ENCODE measurements at places on chromosomes 3 and 15. TPM values are rescaled to one million over a fixed set of nuclear protein-coding genes. Genes with fewer than 3 reads are reported as not detected.

CCK gene
- not detected for total RNA-seq

GRCh38 chr3:170301405-170301804 lies 56.1 kb upstream of the SKIL start:
- DNase-seq = no peak

MCF2L2 gene
- total RNA-seq = 1.5 TPM

GRCh38 chr3:94291686-94292085 lies 228.8 kb downstream of the NSUN3 start:
- DNase-seq = no peak

DNA sequence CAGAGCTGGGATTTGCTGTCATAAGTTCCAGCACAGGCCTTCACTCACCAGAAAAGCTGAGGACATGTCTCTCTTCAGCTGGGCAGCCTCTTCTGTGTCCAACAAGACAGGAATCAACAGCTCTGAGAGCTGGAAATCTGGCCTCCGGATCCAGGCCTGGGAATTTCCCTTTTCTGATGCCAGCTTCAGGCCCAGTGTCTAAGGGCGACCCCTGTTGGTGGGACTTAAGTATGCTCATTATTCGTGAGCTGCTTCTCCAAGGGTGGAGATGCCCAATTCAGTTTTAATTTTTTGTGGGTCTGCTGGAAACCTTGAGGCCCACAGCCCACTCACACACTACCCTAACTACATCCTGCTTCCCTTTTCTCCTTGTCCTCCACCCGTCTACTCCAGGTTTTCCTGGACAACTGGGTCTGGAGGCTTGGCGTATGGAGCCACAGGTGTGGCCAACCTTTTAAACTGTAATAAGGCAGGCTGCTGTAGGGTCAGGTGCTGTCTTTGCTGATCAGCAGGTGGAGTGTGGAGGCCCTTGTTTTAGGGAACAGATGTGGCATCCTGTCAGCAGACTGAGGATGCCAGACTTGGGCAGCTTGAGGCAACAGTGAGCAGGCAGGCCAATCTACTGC lies 2.6 kb upstream of the CEMIP start:
- peak; percentile 58 for DNase-seq

TLR9 gene
- 1.5 TPM for total RNA-seq

ATP10A gene
- 3.8 TPM for total RNA-seq

DNA sequence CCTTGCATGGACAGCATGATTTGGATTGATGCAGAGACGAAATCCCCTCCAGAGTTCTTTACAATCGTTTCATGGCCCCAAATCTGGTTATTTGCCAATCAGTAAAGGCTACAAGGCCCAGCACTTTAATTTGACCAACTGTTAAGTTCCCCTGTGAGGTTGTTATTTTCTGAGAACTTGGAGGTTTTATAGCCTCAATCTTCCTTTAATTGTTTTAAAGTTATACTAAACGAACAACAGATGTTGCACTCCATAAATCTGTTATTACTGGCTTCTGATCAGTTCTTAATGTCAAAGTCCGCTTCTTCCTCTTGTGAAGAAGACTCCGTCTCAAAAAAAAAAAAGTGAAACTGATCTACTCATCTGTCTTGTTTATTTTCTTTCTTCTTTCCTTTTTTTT lies 30.8 kb downstream of the LARP6 start:
- no peak for DNase-seq

SPINK8 gene
- not detected for total RNA-seq

CFAP91 gene
- total RNA-seq = 58.4 TPM

FGF12 gene
- 1.0 TPM for total RNA-seq

DNA sequence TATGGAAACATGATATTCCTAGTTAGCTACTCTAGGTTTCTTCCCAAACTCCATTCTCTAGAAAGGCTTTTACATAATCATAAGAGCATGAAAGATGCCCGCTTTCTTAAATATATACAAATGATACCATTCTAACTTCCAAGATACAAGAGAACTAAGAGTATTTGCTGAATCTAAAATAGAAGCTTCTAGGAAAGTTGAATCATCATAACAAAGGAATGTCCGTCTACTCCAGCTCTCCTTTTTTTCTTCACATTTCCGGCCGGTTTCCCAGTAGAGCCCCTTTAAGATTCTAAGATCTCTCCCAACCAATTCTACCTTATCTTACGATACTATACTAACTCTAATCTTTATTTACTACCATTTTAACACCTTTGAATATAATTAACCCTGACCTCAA lies 60.1 kb downstream of the RAD18 start:
- no peak for DNase-seq

GRCh38 chr3:40780925-40781406 lies 256.2 kb downstream of the ZNF621 start:
- DNase-seq = peak; percentile 59

ZPLD1 gene
- not detected for total RNA-seq

DNA sequence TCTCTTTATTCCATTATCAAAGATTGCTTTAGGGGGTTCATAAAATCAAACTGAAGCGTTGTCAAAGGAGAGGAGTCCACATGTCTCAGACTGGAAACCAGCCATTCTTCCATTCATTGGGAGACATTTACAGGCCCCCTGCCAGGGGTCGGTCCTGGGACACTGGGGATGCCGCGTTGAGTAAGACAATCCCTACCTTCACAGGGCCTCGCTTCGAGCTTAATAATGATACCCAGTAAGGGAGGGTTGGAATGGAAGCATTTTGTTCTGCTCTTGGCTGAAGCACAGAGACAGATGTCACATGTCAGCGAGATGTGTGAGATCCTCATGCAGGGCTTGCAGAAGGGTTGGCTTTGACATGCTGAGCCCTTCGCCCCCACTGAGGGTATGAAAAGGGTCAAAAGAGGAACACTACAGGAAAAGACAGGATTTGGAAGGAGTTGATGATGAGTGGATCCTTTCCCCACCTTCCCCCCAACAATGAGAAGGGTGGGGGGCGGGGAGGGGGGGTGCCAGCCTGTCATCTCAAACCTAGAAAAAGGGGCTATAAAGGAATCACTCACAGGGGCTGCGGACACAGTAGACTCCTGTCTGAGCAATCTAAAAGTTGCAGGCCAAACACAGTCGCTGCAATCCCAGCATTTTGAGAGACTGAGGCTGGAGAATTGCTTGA lies 25.6 kb upstream of the ARL8B start:
- no peak for DNase-seq

- DNase-seq = no peak
Observed at GRCh38 chr15:82554849-82555248, 14.6 kb upstream of the RPS17 start.

ITIH1 gene
- 0.18 TPM for total RNA-seq

- DNase-seq = no peak
Observed at GRCh38 chr15:77722759-77723460, 90.2 kb upstream of the LINGO1 start.

- DNase-seq = no peak
Observed at GRCh38 chr3:123318374-123318773, 116.6 kb downstream of the SEC22A start.

DNA sequence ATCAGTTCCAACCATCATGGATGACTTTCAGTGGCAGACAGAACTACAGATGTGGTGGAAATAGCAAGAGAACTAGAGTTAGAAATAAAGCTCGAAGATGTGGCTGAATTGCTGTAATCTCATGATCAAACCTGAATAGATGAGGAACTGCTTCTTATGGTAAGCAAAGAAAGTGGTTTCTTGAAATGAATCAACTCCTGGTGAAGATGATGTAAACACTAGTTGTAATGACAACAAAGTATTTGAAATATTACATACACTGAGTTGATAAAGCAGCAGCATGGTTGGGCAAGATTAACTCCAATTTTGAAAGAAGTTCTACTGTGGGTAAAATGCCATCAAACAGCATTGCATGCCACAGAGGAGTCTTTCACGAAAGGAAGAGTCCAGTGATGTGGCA lies 131.7 kb upstream of the FAM3D start:
- no peak for DNase-seq

DNA sequence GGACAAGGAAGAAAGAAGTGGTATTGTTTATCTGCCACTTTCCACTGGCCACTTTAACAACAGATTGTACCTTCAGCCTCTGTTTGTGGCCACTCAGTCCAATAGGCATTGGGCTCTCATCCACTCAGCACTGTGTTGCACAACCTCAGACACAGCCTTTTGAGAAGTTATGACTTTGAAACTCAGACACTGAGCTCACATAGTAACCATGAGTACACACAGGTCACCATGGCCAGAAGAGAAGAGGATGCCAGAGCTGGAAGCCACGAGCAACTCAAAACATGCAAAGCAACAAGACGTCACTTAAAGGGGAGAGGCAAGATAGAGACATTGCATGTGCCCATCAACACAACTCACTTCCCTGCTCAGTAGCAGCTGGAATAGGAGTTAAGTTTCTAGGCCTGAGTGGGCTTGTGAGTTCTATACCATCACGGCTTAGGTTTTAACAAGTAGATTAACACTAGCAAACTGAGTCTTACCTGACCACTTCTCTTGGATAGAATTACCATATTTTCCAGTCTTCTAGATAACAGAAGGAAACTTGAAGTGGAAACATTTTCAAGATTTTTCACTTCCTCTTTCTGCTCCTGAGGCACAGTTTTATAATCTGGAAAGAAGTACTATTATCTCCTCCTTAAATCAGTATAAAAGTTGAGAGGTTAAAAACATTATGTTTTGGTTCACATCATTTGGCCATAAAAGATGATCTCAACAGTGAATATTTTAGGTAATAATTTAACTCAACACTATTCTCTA lies 103.5 kb downstream of the IMPG2 start:
- DNase-seq = peak; percentile 74

IL12A gene
- total RNA-seq = not detected

MED12L gene
- 5.4 TPM for total RNA-seq

CACNA1D gene
- 30.1 TPM for total RNA-seq

ZNF662 gene
- 25.4 TPM for total RNA-seq

GRCh38 chr3:193701953-193702635 lies 109.1 kb downstream of the OPA1 start:
- no peak for DNase-seq

GRCh38 chr3:128296469-128297251 lies 143.4 kb downstream of the EEFSEC start:
- peak; percentile 12 for DNase-seq

HRG gene
- not detected for total RNA-seq

DNA sequence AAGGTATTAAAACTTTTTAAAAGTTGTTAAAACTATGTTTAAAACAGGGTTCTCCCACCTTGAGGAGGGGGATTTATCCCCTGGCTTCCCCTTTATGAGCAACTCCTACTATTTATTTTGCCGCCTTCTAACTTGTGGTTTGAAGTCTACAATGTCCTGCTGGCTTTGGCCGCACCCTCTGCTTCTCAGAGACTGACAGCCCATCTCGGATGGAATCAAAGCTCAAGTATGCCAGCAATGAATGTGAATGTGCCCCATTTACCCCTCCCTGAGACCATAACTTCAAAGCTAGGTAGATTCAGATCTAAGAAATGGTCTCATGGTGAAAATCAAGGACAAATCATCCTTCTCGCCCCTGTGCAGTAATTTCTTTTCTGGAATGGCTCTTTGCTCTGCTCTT lies 10.3 kb downstream of the ZBTB38 start:
- DNase-seq = no peak

GRCh38 chr3:51075221-51075775 lies 309.8 kb upstream of the MANF start:
- DNase-seq = no peak

GRCh38 chr3:59609657-59610348 lies 560.0 kb upstream of the CFAP20DC start:
- DNase-seq = no peak

Data from uterus (tissue), 4 donors.